Naive thymus-derived CD8-positive, alpha-beta T cell (primary cell): ENCODE measurements at places on chromosomes 16 and 17. TPM values are rescaled to one million over a fixed set of nuclear protein-coding genes. Genes with fewer than 3 reads are reported as not detected.

Gene PCYT2
- total RNA-seq = 38.5 TPM

Gene CSH1
- total RNA-seq = not detected

Gene EPN3
- not detected for total RNA-seq

Gene KRT9
- not detected for total RNA-seq

Gene KRTAP17-1
- not detected for total RNA-seq

Gene CASKIN2
- total RNA-seq = 0.80 TPM

DNA sequence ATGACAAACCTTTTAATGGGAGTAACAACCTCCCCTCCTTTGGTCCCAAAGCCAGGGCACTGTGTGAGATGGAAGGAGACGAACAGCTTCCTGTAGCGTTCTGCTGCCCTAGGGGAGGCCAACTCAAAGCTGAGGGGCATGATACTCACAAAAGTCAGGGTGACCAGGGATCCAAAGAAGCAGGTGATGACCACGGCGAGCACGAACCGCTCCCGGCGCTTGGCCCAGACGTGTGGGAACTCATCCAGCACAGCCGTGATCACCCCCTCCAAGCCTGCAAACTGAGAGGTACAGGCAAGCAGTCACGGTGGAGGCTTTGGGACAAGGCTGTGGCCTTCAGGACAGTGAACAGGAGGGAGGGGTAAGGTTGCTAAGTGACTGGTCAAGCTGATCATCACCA is 25.1 kb downstream of the SLC6A4 start:
- no peak for DNase-seq

DNA sequence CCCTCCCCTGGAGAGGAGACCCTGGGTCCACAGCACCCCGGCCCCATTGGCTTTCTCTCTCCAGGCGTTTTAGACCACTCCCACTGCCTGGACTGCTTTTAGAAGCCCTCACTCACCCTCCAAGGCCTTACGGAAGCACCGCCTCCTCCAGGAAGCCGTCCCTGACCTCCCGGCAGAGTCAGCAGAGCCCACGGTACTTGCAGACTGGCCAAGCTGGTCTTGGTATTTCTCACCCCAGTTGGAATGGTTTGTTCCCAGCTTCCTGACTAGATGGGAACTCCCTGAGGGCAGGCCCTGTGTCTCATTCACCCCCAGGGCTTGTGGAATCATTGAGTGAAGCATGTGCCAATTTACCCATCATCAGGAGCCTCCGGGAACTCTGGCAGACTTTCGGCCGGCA is 9.2 kb downstream of the SCGB1C2 start:
- DNase-seq = no peak

DNA sequence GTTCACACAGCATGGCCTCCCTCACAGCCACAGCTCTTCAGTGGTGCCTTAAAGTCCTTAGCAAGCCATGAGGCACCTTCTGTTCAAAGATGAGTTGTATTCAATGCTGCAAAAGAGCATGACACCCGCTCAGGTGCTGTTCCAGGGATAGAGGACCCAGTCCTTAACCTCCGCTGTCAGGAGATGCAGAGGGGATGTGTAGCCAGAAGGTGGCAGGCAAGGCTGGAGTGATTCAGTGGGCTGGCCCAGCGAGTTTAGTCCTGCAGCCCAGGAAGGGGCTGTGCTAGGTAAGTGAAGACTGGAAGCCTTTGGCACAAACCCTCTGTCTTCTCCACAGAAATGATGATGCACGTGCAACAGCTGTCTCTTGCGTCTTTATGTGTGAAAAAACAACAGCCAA is 25.0 kb upstream of the ADAM11 start:
- DNase-seq = no peak

Gene NPIPB6
- total RNA-seq = 6.1 TPM

Gene HBA1
- total RNA-seq = not detected

Gene TRPV3
- 0.13 TPM for total RNA-seq

- DNase-seq = no peak
Measured at GRCh38 chr17:47707056-47707804, 13.3 kb downstream of the TBKBP1 start.

GRCh38 chr16:2790631-2791030 is 3.3 kb upstream of the PRSS33 start:
- DNase-seq = no peak
